ENCODE measurements at places on chromosomes 5 and 9. TPM values are rescaled to one million over a fixed set of nuclear protein-coding genes. Genes with fewer than 3 reads are reported as not detected.

DNA sequence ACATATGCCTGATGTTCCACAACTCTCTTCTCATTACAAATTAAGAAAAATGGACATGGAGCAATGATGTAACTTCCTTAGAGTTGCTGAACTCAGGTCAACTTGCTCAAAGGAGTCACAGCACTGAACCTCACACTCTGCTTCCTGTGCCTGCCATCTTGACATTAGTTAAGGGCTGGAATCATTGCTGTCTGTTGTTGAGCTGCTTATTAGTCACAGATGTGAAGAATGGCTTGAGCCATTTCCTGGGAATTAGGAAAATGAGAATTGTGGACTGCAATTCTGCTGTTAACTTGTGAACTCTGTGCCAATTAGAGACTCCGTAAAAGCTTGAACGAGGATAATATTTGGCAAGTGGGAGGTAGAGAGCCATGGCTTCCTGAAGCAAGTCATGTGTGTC, 212.0 kb downstream of the ADAMTS12 start:
- DNase-seq: no peak

DNA sequence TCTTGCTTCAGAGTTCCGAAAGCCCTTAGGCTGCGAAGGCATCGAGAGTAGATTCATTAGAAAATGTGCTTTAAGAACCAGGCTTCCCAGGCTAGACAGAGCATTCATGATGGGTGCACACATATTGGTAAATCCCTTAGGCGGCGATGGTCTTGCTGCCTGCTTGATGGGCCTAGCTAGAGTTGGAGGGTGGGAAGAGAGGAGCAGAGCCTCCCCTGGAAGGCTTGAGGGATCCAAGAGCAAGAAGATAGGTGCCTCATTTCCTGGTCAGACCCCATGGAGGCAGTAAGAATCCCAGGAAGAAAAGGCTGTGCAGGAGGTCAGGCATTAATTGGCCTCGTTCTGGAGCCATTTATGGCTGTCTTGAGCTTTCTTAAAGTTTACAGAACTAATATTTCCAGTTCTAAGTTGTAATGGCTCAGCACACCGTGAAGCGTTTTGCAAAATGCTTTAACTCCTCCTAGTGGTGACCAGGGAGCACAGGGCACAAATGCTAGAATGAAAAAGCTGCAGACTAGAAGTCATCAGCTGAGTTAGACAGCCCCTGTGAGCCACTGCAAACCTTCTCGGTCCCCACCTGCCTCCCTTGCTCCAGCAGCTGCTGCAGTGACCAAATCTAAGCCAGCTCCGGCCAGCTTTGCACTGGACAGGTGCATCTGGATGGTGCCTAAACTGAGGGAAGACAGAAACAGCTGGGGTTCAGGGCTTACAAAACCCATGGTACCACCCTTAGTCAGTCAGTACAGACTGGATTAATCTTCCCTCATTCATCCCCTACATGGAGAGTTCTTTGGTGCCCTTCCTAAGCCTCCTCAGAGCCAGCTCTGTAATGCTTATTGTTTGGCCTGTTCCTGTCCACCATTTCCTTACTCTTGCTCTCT, 14.7 kb downstream of the SLC45A2 start:
- DNase-seq: no peak

- no peak for DNase-seq
Observed at GRCh38 chr5:96870094-96871026, 5.9 kb upstream of the ERAP2 start.

- DNase-seq: no peak
Observed at GRCh38 chr5:53194086-53194485, 84.5 kb upstream of the MOCS2 start.

GRCh38 chr9:135896205-135896604, 11.1 kb downstream of the CAMSAP1 start:
- no peak for DNase-seq

- DNase-seq: no peak
Observed at GRCh38 chr5:149859746-149860145, 84.8 kb downstream of the PDE6A start.

GRCh38 chr5:179267671-179268083, 77.6 kb downstream of the ADAMTS2 start:
- no peak for DNase-seq

- no peak for DNase-seq
Observed at GRCh38 chr9:136001231-136001630, 40.1 kb upstream of the UBAC1 start.

- peak; percentile 68 for DNase-seq
Observed at GRCh38 chr9:71690063-71690688, 78.1 kb downstream of the CEMIP2 start.

DNA sequence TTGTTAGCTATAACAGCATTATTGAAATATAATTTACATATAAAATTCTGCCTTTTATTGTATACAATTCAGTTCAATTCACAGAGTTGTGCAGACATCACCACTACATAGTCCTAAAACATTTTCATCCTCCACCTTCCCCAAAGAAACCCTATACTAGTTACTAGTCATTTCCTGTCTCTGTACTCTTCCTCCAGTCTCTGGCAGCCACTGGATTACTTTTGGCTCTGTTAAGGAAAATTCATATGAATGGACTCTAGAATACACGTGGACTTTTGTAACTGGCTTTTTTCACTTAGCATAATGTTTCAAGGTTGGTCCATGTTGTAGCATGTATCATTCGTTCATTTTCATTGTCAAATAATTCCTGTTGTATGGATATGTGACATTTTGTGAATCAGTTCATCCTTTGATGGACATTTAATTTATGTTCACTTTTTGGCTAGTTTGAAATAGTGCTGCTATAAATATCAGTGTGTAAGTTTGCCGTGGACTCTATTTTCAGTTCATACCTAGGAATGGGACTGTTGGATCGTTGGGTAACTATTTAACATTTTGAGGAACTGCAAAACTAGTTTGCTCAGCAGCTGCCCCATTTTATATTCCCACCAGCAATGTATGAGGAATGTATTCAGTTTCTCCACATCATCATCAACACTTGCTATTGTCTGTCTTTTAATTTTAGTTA, 9.7 kb downstream of the ICE1 start:
- peak; percentile 28 for DNase-seq

GRCh38 chr5:98110282-98110691, 663.2 kb upstream of the RGMB start:
- peak; percentile 98 for DNase-seq

GRCh38 chr5:122420091-122420490, 108.1 kb downstream of the SNCAIP start:
- no peak for DNase-seq

DNA sequence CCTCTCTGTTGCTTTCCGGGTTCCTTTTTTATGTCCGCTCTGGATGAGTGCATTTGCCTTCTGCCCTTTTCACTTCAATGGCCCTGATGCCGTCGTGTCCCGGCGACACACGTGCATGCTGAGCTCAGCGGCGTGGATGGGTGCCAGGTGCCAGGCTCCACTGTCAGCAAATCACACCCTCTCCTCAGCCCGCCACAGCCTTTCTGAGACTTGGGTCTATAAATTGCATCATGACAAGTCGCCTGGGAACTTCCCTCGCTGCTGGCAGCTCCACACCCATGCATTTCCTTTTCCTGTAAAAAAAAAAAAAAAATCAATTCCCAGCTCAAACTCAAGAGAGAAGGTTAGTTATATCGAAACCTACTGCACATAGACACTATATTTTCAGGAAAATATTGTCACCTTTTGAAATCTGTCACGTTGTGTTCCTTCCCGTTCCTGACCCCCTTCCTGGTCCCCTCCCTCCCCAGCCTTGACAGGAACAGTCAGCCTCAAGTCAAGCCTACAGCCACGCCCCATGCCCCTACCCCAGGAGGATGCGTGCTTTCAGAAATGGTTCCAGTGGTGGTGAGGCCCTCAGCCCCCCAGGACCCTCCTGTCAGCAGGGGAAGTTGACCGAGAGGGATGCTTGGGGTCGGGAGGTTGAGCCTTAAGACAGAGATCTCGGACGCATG, 110.3 kb upstream of the PTCH1 start:
- DNase-seq: peak; percentile 3

GRCh38 chr5:141199359-141200235, at the start of gene PCDHB11:
Gene PCDHB11 (plus strand): TSS chr5:141199627. CDS start chr5:141199775, 148 bp downstream.
- DNase-seq: no peak

- peak; percentile 93 for DNase-seq
Observed at GRCh38 chr5:139877129-139877597, 81.6 kb downstream of the PSD2 start.

DNA sequence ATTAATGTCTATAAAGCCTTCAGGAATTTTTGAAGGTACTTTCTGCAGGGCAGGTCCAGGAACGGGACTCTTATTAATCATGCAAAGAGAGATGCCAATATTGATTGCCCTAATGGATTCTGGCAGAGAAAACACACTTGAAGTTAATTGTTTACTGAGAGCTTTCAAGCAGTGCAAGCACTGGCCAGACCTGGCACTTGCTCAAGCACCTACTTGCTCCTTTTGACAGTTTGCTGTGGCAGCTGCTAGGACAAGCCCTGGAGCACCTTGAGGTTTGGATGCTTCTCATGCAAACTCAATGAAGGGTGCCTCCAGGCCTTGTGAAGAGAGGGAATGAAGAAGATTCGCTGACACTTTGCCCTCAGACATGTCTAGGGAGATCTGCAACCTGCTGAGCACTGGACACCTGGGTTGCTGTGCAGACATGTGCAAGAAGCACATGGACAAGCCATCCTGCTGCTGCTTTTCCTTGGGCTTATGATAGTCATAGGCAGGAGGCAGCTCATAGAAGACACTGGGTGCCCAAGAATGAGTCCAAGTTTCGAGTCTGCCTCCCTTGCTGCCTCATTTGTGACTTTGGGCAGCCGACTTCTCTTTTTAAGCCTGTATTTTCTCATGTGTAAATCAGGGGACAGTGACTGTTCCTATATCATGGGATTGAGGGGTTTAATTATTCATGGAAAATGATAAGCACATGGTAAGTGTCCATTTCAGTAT, 88.8 kb upstream of the EQTN start:
- peak; percentile 61 for DNase-seq

GRCh38 chr9:91948597-91949391, 1.2 kb downstream of the ROR2 start:
- peak; percentile 57 for DNase-seq

GRCh38 chr5:166992874-166993722, 1298.3 kb upstream of the WWC1 start:
- DNase-seq: no peak

- DNase-seq: no peak
Observed at GRCh38 chr5:57917004-57917403, 434.4 kb upstream of the ACTBL2 start.

GRCh38 chr9:18596920-18597319, 123.0 kb downstream of the ADAMTSL1 start:
- peak; percentile 49 for DNase-seq

GRCh38 chr5:180284149-180284548, 7.7 kb downstream of the MAPK9 start:
- DNase-seq: no peak

DNA sequence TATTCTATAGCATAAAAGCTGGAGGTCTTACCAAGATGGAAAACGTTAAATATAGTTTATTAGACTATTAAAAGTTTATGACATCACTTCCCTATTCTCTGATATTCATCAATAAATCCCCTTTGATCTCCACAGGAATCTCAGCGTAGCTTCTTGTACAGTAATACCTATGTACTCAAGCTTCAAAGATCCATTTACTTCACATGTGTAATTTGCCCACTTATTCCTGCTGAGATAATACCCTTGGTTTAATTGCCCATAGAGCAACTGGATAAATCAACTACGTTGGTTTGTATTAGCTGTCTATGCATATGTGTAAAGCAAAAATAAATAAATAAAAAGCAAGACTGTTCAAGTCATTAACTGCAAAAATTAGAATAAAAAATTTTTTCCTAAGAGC, 219.7 kb downstream of the EFNA5 start:
- DNase-seq: no peak

GRCh38 chr9:91193658-91194391, 167.9 kb downstream of the AUH start:
- no peak for DNase-seq

- no peak for DNase-seq
Observed at GRCh38 chr5:181045316-181045715, 5.2 kb downstream of the BTNL9 start.

DNA sequence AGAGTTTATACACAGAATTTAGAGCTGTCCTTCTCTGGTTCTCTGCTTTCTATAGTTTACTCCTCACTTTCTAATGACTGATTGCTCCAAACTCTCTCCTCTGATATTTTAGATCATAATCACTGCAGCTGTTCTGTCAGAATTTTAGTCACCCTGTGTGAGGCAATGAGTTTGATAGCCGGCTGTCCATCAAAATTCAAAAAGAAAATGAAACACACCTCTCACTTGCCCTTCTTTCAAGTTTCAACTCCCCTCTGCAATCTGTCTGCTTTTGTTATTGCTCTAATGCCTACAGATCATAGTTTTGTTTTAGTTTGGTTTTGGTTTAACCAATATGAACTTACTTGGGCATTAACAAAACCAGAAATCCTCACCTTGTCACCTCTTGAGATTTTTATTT, 23.3 kb upstream of the ABLIM3 start:
- no peak for DNase-seq

GRCh38 chr5:66232706-66233445, 88.8 kb downstream of the SREK1 start:
- DNase-seq: peak; percentile 70

DNA sequence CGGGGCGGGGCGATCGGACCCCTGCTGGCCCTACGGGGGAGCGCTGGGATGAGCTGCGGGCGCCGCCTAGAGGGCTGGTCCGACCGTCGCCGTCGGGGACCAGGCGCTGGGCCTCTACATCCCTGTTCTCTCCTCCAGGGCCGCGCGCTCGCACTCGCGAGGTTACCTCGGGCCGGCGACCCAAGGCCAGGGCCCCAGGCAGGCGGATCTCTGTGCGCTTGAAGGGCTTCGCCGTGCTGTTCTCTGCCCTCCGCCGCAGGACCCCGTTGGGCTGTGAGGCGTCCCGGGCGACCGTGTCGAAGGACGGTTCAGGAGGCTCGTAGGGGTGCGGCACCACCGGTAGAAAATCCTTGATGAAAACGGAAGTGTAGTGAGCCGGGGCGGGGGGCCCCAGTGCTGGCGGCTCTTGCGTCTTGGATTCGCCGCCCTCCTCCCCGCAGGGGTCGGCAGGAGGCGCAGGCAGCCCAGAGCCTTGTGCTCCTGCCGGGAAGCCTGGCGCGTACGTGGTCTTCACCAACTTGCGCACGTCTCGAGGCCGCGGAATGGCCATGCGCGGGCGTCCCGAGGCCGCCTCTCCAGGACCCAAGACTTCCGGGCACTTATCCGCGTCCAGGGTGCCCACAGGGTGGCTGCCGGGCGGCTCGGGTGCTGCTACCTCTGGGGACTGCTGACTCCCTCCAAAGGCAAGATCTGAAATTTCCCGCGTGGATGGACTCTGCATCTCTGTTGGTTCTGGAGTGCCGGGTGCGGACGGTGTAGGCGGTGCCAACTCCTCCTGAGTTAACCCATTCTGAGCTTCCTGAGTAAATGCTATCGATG, 2.0 kb downstream of the PROB1 start:
- DNase-seq: peak; percentile 81

Gene LCN6
- total RNA-seq: not detected

Gene AGTPBP1
- total RNA-seq: 12.0 TPM

Gene OBP2B
- not detected for total RNA-seq

Gene MLANA
- total RNA-seq: not detected

Gene CARTPT
- total RNA-seq: not detected

Gene PCDHB2
- 0.10 TPM for total RNA-seq

Gene CENPK
- total RNA-seq: 33.3 TPM

Gene TOR1A
- 37.3 TPM for total RNA-seq

Gene PCDHGA11
- total RNA-seq: 2.7 TPM

Gene EQTN
- total RNA-seq: 0.27 TPM
